ENCODE measurements at places on chromosomes 16 and 17.

GRCh38 chr16:89898201-89898967 lies 20.3 kb upstream of the MC1R start:
- DNase-seq, result no peak

DNA sequence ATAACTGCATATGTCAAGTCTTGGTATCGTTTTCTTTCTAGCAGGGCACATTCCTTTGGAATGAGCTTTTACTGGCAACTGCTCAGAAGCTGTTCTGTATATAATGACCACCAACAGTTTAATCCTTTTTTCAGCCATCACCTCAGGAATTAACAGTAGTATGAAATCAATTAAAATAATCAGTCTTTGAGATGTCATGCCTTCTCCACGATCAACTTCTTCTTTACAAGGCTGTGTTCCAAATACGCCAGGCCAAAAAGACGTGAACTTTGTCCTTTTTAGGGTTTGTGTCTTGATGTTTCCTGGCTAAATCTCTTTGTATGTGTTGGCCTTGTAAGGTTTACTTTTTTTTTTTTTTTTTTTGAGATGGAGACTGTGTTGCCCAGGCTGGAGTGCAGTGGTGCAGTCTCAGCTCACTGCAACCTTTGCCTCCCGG lies 54.9 kb downstream of the ABCC1 start:
- DNase-seq, result no peak

- no peak for DNase-seq
These were observed 17.1 kb downstream of the SGCA start for GRCh38 chr17:50182783-50183420.

DNA sequence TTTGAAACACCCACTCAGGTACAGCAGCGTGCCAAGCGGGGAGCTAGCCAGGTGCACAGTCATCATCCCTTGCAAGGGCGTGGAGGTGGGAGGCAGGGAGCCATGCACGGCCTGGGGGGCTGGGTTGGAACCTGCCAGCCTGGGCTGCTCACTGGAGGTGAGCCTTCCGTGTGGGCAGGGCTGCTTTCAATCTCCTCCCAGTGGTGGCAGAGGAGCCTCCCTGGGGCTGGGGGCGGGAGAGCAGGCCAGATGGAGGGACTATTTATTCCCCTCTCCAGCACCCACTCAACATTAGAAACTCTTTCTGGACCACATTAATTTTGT lies 90.3 kb downstream of the KATNIP start:
- no peak for DNase-seq

DNA sequence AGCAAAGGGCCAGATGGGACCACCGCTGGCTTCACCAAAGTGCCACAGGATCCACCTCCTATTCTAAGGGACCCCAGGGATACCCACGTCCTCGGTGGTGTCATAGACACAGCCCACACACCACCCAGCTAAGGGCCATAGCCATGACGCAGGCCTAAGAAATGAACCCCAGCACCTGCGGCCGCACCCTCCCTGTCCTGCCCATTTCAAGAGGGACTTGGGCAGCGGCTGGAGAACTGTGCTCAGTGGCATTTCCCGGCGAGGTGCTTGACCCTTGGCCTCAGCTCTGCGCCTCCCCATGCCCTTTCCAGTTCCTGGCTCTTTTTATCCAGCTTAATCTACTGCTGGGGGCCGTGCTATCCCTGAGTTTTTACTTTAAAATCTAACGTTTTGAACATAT lies 27.3 kb downstream of the ZNF778 start:
- no peak for DNase-seq

DNA sequence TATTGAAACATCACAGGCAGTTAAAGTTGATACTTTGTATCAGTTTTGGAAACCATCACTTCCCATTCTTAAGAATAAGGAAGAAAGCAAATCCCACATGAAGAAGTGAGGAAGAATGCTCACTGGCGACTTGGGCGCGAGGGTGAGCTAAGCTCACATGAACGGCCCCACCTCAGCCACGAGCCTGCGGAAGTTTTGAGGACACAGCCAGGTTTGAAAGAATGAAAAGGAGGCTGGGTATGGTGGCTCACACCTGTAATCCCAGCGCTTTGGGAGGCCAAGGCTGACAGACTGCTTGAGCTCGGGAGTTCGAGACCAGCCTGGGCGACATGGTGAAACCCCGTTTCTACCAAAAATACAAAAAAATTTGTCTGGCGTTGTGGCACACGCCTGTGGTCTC lies 110.3 kb upstream of the CHMP6 start:
- DNase-seq, result no peak

- no peak for DNase-seq
These were observed 87.2 kb downstream of the MAP2K4 start for GRCh38 chr17:12107905-12108304.

DNA sequence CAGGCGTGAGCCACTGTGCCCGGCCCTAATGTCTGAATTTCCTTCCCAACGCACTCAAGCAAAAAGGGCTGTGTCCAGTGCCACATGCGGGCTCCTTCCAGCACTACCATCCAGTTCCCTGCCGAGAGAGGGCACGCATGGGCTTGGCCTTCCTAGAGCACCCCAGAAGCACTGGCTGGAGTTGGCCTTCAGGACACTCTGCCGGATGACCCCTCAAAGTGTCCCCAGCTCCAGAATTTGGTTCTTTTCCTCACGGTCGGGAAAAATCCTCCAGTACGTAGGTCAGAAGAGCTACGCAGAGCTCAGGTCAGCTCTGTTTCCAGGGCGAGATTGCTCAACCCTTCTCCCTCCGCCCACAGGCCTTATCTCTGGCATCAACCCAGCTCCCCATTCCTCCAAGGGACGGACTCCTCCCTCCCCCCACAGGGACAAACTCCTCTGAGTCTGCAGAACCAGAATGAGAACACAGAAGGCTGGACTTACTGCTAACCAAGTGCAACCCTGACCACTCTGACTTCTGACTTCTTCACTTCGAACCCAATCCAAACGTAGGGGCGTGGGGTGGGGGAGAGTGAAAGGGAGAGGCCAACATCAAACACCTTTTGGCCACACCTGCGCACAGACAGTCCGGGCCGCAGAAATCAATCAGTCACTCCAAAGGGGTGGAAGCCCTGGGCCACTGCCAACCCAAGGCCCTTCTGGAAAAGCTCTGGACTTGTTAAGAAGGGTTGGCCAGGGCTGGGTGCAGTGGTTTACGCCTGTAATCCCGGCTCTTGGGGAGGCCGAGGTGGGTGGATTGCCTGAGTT lies 3.6 kb downstream of the CDC42EP4 start:
- no peak for DNase-seq

- no peak for DNase-seq
These were observed 50.9 kb upstream of the NLK start for GRCh38 chr17:27991462-27991993.

DNA sequence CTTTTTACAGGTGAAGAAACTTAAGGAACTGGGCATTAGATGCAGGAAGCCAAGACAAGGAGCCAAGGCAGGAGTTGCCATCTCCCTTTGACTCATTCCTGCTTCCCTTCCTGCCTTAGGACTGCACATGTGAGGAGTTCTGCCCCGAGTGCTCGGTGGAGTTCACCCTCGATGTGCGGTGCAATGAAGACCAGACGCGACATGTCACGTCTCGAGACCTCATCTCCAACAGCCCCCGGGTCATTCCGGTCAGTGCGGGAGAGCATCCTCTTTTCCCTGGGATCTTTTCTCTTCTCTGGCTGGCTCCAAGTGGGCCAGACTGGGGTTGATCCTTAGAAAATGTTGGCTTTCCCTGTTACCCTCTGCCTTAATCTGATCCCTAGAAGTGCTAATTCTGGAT lies 6.6 kb downstream of the POLR2C start:
- DNase-seq, result no peak

- DNase-seq, result no peak
These were observed 32.2 kb downstream of the BAHCC1 start for GRCh38 chr17:81427173-81428120.

- DNase-seq, result no peak
These were observed 12.6 kb downstream of the OSBPL7 start for GRCh38 chr17:47808830-47809480.

DNA sequence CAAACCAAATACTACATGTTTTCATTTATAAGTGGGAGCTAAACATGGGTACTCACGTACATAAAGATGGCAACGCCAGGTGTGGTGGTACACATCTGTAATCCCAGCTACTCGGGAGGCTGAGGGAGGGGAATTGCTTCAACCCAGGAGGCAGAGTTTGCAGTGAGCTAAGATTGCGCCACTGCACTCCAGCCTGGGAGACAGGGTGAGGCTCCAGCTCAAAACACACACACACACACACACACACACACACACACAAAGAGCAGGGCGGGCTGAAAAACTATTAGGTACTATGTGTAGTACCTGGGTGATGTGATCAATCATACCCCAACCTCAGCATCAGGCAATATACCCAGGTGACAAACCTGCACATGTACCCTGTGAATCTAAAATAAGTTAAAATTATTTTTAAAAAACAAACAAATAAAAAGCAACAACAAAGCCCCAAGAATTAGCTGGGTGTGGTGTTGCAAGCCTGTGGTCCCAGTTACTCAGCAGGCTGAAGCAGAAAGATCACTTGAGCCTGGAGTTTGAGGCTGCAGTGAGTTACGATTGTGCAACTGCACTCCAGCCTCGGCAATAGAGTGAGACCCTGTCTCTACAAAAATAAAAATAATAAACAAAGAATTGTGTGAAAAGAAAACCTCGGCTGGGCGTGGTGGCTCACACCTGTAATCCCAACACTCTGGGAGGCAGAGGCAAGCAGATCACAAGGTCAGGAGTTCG lies 11.9 kb upstream of the FAAP100 start:
- DNase-seq, result no peak

DNA sequence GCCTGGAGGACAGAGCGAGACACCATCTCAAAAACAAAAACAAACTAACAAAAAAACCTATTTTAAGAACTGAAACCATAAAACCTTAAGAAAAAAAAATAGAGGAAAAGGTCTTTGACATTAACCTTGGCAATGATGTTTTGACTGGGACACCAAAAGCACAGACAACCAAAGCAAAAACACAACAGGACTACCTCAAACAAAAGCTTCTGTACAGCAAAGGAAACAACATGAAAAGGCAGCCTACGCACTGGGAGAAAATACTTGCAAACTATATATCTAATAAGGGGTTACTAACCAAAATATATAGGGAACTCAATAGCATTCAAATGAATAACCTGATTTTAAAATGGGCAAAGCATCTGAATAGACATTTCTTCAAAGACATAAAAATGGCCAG lies 32.3 kb downstream of the CDR2 start:
- DNase-seq, result no peak

- DNase-seq, result no peak
These were observed 26.5 kb downstream of the PDIA2 start for GRCh38 chr16:309476-309875.

DNA sequence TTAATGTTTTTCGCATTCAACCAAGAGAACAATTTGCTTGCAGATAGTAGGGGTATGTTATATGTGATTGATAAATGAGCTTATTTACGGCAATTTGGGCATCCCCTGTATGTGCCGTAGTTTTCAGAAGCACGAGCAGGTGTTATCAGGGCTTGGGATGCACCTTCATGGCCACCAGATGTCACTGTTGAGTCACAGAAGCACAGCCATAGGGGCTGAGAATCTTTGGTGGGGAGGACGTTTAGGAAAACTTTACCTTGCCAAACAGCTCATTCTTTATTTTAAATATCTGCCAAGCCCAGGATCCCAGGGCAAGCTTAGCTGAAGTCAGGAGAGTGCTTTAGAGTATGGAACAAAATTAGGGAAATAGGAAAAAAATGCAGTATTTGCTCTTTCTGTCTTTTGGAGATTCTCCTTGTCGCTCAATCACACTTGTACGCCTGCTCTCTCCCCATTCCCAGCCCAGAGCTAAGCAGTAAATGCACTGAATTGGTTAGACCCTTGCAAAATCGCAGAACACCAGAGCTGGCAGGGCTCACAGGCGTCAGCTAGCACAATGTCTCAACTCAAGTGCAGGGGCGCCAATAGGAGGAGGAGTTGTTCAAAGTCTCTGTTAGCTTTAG lies 93.6 kb upstream of the MPHOSPH6 start:
- DNase-seq, result no peak

DNA sequence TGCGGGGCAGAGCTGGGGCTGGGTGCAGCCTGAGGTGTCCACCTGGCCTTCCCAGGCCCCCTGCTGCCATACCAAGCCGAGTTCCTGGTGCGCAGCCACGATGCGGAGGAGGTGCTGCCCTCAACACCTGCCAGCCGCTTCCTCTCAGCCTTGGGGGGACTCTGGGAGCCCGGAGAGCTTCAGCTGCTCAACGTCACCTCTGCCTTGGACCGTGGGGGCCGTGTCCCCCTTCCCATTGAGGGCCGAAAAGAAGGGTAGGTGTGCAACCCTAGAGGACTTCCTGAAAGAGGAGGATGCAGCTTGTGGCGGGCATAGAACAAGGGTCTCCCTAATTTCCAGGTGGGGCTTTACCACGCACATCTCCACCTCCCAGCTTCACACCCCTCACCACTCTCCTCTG lies 2.5 kb downstream of the SGCA start:
- DNase-seq, result no peak

- no peak for DNase-seq
These were observed at the start of gene SDR42E1 for GRCh38 chr16:82011199-82011641. TSS of gene SDR42E1 (minus strand) at chr16:82011470. CDS start at chr16:82000858, 10,612 bp downstream.

- DNase-seq, result no peak
These were observed 46.1 kb downstream of the IRX3 start for GRCh38 chr16:54240271-54241129.

DNA sequence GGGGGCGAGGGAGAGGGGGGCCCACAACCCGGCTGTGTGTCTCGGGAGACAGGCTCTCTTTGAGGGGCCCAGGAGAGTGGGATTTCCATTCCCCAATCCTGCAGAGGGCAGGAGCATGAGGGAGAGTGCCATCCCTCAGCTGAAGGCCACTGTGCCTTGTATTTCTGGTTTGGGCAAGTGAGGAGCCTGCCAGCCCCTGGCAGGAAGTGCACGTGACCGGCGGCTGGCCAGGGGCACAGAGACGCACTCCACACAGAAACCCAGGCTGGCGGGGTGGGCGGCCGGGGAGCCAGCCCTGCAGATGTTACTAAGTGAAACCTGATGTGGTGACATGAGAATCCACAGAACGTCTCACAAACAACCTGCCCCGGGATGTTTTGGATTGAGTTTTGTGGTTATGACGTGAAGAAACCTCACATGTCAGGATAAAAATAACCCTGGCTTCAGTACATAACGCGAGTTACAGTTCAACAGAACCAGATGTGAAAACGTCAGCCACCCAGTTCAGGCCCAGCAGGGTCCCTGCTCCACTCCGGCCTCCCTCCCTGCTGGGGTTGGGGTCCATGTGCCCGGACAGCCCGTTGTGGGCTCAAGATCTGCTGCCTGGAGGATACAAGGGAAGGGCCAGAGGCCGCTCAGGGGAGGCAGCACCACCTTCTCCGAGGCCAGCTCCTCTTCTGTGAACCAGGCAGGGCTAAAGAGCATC lies 51.7 kb upstream of the MTSS2 start:
- DNase-seq, result no peak

DNA sequence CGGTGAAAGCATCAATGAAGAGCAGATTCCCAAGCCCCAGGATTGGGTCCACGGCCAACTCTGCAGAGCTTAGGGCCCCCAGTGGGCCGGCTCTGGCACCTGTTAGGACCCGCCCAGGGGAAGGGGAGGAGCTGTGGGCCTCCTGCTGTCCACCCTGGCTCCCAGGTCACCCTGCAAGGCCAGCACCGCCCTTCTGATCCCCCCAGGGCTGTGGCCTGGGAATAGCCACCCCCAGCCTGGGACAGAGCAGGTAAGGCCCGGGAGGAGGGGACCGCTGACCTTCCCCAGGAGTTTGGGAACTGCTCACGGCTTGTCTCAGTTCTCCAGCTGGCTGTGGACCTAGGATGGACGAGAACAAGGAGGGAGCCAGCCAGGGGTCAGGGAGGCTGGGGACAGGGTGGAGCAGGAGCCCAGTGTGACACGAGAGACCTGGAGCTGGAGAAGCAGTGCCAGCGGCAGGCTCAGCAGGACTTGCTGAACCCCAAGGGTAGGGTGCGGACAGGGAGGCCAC lies 39.3 kb upstream of the SLC38A10 start:
- DNase-seq, result no peak

GRCh38 chr17:46125831-46126230 lies 67.4 kb downstream of the KANSL1 start:
- DNase-seq, result no peak
